H4 (cell line): ENCODE measurements at places on chromosomes 1 and 21. TPM values are rescaled to one million over a fixed set of nuclear protein-coding genes. Genes with fewer than 3 reads are reported as not detected.
A peak's percentile ranks its signal among the peaks of the same experiment; 100 is the strongest.

The LIN28A gene
- total RNA-seq = not detected in 2 replicates

The FAAH gene
- 0.64 and 2.0 TPM in 2 replicates for total RNA-seq

GRCh38 chr1:117324357-117324756, 42.9 kb upstream of the MAN1A2 start:
- DNase-seq = no peak

- no peak for DNase-seq
Observed at GRCh38 chr21:39669485-39669884, 56.7 kb downstream of the B3GALT5 start.

GRCh38 chr21:44359396-44359795, 6.0 kb downstream of the TRPM2 start:
- DNase-seq = no peak

- no peak for DNase-seq
Observed at GRCh38 chr1:107140703-107141490, at the start of gene NTNG1. TSS of gene NTNG1 (plus strand) at chr1:107141039.

- DNase-seq = peak; percentile 26
Observed at GRCh38 chr1:85656256-85656655, 52.0 kb downstream of the ZNHIT6 start.

DNA sequence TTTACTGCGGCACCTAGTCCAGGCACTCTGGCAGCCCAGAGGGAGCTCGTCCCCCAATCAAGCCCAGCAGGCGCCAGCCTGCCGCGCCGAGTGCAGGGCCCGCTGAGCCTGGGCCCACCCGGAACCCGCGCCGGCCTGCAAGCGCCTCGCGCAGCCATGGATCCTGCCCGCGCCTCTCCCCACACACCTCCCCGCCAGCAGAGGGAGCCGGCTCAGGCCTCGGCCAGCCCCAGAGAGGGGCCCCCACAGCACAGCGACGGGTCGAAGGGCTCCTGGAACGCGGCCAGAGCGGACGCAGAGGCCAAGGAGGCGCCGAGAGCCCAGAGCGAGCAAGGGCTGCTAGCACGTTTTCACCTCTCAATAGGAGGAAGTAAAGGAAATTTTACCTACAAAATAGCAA, 767.0 kb downstream of the MRPL39 start:
- DNase-seq = no peak
